HuH-7.5 (cell line): ENCODE measurements at places on chromosomes 3 and 15.

DNA sequence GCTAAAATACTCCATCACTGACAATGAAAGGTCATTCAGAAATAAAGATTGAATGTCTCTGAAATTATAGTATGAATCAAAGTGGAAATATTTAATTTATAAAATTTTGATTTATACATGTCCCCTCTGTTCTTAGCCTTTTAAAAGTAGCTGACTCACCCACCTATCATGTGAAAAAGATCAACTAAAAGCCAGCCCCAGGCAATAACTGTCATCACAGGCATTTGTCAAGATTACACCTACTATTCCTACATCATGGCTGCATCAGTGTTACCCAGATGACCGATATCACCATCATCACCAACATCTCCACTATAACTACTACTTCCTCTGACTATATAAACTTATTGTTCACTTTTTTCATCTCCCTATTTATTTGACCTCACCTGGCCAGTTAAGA, 14.3 kb upstream of the PIK3R4 start:
- no peak for DNase-seq

GRCh38 chr15:86327230-86327865, 247.7 kb downstream of the AGBL1 start:
- no peak for DNase-seq

DNA sequence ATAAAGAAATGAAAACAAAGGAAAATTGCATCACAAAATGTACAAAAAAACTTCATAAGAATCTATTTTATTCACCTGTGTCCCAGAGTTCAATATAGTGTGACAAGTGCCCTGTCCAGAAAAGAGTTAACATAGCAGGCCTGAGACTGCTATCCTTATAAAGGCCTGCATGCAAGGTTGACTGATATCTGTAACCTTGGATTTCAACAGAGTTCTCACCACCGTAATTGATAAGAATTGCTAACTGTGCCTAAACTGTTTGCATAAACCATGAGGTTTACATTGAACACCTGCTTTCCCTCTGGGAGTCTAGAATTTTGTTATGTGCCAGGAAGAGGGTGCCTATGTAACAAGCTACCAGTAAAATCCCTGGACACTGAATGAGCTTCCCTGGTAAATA, 461.7 kb upstream of the DPH6 start:
- DNase-seq, result no peak

DNA sequence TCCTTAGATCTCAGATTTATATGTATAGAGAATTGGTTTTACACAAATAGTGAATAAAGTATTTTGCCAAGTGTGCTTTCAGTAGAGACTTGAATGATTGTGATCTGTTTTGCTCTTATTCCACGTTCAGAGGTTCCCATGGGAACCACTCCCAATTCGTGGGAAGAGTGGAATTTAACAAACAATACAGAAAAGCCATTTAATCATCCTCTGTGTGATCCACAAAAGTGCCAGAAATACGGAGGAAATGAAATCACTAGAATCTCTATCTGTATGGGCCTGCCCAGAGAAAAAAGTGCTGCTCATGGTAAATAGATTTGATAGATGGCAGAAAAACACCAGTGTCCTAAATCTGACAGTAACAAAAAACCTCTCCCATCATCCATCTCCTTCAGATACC, 56.0 kb downstream of the CNTN4 start:
- DNase-seq, result no peak

DNA sequence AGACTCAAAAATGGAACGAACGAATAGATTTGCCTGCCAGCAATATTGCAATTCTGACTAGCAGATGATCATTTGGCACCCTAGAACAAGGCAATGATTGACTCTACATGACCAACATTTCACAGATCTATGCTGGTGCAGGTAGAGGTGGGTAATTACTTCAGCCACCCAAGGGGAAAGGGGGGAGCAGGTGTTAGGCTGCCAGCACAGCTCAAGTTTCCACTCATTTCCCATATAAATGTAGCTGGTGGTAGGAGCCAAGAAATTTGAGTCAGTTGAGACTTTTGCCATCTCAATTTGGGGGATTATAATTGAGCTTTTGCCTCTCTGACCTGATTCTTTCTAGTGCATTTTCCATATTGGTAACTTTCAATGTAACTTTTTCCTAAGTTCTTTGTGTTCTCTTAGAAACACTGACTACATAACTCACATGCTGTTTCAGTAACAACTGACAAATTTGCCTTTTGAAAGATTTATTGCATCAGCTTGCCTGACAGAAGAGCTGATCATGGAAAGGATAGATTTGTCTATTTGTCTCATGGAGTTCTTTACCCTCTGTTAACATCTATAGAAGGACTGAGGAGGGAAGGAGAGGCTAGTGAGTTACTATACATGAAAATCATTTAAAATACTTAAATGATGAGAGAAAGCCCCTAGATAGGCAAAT, 902.5 kb downstream of the ZPLD1 start:
- DNase-seq, result no peak

GRCh38 chr3:184334470-184335158, 2.8 kb upstream of the FAM131A start:
- no peak for DNase-seq

- no peak for DNase-seq
These were observed 30.7 kb downstream of the SEMA7A start for GRCh38 chr15:74402873-74403587.

DNA sequence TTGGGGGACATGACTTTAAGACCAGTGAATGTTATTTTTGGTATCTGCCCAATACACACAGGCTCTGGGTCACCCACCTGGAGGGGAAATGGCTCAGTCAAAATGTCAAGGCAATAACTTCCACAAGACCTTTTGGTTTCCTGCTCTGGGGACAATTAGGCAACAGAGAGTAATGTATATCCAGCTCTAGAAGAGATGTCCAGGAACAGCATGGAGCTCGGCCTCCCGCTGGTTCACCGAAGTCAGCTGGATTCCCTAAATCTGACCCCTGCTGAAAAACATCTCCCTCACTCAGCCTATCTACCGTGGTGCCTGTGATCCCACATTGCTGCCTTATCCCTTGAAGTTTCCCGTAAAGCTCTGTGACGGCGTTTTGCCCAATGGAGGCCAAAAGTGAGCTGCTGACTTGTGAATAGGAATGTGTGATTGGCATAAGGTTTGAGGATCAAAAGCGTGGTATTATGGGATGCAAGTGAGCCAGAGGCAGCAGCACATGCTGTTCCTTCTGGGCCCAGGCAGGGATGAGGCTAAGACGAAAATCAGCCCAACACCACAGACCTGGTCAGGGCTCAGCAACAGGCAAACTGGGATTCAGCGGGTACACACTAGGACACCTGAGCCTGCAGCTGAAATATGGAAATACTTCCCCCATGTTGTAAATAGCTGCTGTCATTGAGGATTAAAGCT, 47.2 kb upstream of the SLC6A11 start:
- DNase-seq, result no peak

DNA sequence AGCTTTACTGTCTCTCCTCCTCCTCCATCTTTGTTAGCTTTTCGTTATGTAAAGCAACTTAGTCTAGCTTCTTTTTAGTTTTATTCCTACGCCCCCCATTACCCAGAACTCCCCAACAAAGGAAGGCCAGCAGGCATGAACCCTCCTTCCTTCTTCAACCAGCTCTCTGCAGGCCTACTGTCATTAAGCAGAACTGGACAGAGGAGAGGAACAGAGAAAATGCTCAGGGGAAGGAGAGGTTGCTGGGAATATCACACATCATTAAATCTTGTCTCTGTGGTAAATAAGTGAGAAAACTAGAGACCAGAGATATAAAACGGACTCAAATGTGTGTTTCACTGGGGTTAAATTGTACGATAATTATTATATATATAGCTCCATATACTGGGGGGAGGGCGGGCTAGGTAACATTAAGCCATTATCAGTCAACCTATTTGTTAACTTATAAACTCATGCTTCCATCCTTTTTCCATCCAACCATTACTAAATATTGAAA, 19.3 kb upstream of the SLC28A1 start:
- DNase-seq, result no peak

GRCh38 chr3:125023833-125024555, 31.8 kb downstream of the HEG1 start:
- DNase-seq, result no peak

DNA sequence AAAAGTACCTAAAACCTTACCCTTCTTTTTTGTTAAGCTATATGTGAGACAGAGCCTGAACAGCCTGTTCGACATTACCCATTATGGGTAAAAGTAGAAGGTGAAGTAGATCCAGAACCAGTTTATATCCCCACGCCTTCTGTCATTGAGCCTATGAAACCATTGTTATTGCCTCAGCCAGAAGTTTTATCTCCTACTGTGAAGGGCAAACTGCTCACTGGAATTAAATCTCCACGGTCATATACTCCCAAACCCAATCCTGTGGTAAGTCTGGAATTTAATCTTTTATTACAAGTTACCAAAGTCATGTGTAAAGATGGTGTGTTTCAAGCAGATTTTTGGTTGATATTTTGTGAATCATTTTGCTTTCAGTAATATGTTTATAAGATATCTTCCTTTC, 47.1 kb upstream of the MAPKBP1 start:
- DNase-seq, result no peak

GRCh38 chr15:33963831-33964664, 4.2 kb upstream of the CHRM5 start:
- DNase-seq, result no peak

GRCh38 chr3:34256021-34256420, 457.6 kb downstream of the PDCD6IP start:
- DNase-seq, result no peak

DNA sequence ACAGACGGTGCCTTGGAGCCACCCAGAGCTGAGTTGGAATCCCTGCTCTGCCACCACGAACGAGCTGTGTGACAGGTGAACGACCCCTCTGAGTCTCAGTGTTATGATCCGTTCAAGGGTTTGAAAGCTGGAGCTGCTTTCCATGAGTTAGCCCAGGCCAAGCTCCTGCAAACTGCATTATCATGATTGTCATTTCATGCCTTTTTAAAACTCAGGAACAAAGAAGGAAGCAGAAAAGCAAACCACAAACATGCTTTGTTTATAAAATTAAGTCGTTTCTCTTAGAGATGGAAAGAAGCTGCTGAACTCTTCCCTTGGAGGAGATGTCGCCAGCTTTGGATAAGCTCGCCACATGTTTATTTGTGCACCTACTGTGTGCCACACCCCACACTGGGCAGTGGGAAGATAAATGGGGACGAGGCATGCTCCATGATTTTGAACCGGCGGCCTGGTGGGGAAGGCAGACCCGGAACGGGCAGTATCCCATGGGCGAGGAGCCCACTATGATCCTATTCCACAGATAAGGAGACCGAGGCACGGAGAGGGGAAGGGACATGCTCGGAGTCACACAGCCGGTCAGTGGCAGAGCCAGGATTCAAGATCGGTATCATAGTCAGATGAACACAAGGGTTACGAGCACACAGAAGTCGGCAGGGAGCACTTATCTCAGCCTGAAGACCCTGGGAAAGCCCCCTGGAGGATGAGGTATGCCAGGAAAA, 15.9 kb downstream of the HRH1 start:
- no peak for DNase-seq

DNA sequence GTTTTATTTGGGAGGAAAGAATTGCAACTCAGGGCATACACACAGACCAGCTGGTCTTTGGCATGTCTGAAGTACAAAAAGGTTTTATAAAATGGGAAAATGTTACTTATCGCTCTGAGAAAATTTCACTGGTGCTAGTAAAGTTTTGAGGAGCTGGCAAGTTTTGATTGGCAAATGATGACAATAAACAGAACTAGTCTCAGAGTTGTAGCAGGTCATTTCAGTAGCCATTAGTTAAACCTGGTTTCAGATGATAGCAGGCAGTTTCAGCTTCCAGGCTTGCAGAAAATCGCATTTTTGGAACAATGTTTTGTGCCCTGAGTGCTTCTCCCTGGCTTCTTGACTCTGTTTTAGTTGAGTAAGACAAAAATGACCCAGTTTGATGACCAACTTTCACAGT, 10.7 kb downstream of the B2M start:
- DNase-seq, result no peak

- DNase-seq, result no peak
These were observed 67.9 kb downstream of the FGF7 start for GRCh38 chr15:49490966-49491365.

DNA sequence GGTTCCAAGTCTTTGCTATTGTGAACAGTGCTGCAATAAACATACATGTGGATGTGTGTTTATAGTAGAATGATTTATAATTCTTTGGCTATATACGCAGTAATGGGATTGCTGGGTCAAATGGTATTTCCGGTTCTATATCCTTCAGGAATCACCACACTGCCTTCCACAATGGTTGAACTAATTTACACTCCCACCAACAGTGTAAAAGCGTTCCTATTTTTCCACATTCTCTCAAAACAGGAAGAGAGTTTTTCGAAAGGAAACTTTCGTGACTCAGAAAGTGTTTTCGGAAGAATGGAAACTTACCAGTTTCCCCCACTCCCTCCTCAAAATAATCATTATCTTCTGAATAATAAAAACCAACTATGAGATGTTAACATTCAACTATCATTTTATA, 205.8 kb downstream of the ALCAM start:
- DNase-seq, result no peak

- DNase-seq, result no peak
These were observed 237.2 kb downstream of the AGBL1 start for GRCh38 chr15:86316726-86317383.

- no peak for DNase-seq
These were observed 4.6 kb downstream of the SATB1 start for GRCh38 chr3:18420555-18420954.
